ENCODE measurements at places on chromosomes 13 and 19.

GRCh38 chr13:47036294-47037008 is 139.6 kb upstream of the HTR2A start:
- no peak for DNase-seq

DNA sequence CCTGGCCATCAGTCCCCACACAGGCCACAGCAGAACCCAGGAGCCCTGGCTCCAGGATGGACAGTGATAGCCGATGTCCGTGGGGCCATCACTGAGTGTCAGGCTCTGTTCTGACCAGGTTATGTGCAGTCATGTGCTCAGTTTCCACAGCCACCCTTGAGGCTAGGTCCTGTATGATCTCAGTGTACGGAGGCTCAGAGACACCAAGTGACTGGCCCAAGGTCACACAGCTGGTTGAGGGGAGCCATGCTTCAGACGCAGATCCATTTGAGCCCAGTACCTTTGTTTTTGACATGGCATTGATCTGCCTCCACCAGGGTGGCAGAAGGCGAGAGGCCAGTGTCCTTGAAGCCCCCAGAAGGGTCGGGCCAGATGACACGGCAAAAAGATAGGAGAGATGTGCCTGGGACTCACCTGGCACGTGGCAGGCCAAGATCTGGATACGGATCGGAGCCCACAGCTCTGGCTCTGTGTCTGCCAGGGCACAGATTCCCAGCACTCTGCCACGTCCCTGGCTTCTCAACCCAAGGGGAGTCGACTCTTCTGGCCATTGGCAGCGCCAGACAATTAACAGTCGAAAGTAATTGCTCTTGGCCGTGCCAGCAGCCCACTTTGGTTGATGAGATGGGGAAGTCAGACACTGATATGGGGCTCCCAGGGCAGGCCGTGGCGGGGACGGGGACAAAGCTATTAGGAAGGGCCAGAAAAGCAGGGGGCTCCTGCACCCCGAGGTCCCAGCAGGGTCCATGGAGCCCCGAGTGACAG is 15.6 kb downstream of the EVI5L start:
- DNase-seq, result no peak

- DNase-seq, result no peak
Measured at GRCh38 chr19:17398902-17399527, 5.0 kb upstream of the CCDC194 start.

DNA sequence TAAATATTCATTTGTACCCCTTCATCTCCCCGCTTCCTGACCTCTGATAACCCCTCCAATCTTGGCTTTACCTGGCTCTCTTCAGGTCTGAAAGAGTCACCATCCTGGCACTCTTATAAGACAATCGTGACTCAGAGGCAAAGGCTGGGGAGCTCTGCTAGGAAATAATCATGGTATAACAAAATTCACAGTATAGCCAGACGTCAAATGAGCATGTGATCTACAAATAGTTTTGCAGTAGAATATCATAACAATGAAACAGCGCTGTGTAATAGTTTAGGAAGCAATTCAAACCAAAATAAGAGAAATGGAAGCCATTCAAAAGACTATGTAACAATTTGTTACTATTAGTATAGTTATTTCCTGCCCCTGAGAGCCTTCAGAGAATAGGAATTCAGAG is 34.2 kb downstream of the RXFP2 start:
- DNase-seq, result no peak

- no peak for DNase-seq
Measured at GRCh38 chr13:113862191-113862930, 1.5 kb downstream of the GAS6 start.

DNA sequence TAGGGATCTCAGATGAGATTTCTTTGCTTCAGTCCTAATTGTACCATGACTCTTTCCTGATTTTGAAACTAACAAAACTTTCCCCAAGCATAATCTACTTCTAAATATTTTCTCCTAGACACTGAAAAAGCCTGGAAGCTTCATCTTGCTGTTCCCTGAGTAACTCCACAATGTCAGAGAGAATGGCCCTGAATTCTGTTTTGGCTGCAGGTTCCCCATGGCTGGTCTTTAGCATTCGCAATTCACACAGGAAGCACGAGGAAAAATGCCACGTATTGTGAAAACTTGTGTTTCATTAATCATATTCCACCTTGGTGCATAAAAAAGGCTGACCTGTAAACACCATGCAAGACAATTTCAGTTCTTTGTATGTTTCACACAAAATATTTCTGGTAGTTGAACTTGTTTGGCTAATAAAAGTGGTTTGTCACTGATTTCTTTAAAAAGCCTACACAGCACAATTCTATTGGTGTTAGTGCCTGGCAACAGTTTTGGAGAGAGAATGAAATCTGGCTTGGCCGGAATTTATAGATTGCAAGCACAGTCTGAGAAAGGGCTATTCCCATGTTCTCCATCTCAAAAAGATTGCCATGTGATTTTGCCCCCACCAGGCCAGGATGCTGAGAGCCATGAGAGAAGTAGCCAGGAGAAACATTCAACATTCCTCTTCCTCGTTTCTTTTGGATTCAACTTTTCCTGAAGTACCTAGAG is 367.1 kb downstream of the NDFIP2 start:
- DNase-seq, result no peak

- DNase-seq, result no peak
Measured at GRCh38 chr19:3151563-3152418, 16.0 kb downstream of the GNA15 start.

DNA sequence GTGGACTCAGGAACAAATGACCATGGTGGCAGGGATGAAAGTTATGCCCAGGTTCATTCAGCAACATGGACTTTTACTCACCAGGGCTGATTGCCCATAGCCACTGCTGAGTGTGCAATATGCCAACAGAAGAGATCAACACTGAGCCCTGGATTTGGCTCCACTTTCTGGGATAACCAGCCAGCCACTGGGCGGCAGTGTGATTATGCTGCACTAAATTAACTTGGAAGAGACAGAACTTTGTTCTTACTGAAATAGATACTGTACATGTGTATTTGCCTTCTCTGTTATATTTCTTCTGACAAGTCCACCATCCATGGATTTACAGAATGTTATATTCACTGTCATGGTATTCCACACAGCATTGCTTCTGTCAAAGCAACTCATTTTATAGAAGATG is 257.4 kb downstream of the TDRD3 start:
- DNase-seq, result no peak

GRCh38 chr13:46641274-46642081 is 88.5 kb downstream of the LRCH1 start:
- DNase-seq, result no peak

GRCh38 chr13:33231339-33231738 is 54.2 kb downstream of the STARD13 start:
- DNase-seq, result no peak

GRCh38 chr13:100131863-100132574 is 43.1 kb downstream of the PCCA start:
- no peak for DNase-seq

- DNase-seq, result no peak
Measured at GRCh38 chr13:97757807-97758206, 195.7 kb upstream of the IPO5 start.

DNA sequence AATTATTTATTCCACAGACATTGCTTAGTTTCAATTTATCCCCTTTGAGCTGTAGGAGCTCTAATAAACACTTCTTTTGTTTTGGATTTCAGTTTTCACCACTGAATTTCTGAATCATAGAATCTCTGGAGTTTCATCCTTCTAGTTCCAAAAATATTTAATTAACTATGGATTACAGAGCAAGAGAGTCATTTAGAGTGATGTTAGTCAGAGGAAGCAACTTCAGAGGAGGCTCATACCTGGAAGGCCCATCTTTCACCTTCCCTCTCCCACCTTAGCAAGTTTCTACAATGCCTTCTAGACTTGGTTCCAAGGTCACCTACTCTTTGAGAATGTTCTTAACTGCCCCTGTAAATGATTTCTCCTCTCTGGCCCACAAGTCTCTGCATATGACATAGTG is 353.2 kb downstream of the SPRY2 start:
- no peak for DNase-seq

GRCh38 chr13:25678398-25678797 is 306.6 kb downstream of the ATP8A2 start:
- no peak for DNase-seq

GRCh38 chr19:34317311-34317927 is 47.6 kb upstream of the GPI start:
- no peak for DNase-seq

DNA sequence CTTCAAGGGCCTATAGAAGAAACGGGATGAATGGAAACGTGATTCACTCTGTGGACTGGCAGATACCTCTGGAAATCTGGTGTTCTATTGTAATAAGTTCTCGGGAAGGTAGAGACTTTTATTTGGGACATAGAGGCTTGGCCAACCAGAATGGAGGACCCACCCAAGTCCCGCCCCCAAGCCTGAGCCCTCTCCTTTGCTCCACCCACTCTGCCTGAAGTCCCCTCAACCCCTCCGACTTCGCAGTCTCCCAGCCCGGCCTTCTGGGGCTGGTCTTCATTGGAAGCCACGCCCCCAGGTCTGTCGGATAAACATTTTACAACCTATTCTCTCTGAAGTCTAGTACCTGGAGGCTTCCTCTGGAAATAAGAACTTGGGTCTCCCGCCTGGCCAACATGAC is 16.9 kb downstream of the FBXL12 start:
- DNase-seq, result no peak

- DNase-seq, result no peak
Measured at GRCh38 chr19:19578252-19578651, 40.2 kb downstream of the CILP2 start.

- no peak for DNase-seq
Measured at GRCh38 chr13:111467111-111467890, 146.9 kb downstream of the TEX29 start.

DNA sequence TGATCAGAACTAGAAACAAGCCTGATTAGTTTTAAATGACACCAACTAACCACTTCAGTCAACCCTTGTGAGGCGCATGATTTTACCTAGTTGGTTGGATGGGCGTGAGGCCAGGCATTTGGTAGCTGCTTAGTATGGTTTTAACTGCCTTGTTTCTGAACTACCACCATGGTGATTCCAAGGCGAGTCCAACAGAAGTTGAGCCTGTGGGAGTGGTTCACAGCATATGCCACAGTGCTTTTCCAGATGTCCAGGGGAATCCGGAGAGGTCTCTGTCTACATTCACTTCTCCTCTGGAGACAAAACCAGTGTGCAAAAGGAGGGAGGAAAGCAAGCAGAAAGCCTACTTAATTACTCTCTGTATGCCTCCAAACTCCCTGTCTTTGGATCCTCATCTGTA is 524.1 kb downstream of the GPC6 start:
- no peak for DNase-seq

DNA sequence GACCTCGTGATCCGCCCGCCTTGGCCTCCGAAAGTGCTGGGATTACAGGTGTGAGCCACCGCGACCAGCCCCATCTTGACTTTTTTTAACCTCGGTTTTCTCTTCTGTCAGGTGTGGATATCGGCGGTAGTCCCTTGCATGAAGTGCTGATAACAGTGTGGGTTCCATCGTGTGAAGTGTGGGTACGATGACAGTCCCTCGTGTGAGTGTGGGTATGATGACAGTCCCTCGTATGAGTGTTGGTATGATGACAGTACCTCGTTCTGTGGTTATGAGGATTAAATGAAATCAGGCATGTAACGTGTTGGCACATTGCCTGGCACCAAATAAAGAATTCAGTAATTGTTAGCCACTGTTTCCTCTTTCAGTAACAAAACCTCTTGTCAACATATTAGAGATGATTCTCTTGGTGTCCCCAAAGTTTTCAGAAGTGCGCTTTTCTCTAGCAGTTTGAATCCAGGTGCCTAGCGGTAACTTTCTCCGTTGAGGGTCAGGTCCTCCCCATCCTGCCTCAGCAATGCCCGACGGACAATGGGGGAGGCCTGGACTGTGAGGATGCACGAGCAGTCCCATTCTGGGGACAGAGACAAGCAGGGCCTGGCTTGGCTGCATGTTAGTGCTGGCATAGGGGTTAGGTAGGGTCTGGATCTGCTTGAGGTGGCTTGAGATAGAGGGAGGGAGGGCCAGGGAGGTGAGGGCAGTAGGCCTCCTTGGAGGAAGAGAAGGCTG is 15.3 kb downstream of the GATAD2A start:
- no peak for DNase-seq

GRCh38 chr13:105847527-105848291 is 687.8 kb downstream of the EFNB2 start:
- no peak for DNase-seq

DNA sequence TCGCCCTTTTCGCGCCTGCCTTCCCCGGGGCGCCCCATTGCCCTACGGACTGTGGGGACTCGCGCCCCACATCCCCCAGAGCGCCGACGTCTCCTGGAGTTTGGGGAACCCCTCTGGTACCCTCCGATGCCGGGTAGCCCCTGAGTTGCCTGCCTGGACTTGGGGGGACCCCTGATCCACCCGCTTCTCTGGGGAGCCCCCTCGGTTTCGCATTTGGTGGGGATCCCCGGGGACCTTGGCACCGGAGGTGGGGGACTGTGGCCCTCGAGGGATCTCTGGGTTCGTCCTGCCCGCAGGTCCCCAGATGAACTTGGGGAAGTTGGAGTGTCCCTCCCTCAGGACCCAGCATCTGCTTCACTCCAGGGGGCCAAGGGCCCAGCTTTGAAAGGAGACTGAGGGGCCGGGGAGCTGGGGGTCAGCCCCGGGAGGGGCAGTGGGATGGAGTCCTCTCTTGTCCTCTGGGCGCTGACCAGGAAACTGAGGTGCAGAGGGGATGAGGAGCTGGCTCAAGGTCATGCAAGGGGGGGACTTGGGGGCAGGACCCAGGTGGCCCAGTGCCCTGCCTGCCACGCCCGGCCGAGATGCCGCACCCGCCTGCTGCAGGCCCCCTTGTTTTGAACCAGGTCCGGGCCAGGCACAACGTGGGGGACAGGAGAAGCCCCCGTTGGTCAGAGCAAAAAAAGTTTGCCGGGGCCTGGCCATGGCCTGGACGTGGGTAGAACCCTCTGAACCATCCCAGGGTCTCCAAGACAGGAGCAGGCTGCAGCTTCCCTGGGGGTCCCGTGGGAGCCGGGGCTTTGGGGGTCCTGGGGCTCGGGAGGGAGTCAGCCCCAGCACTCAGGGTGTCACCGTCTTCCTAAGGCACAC is 1.0 kb downstream of the EFNA2 start:
- no peak for DNase-seq

GRCh38 chr13:59488436-59488835 is 675.3 kb downstream of the DIAPH3 start:
- DNase-seq, result no peak

- no peak for DNase-seq
Measured at GRCh38 chr13:44278166-44278565, 95.5 kb upstream of the SERP2 start.

GRCh38 chr19:4582980-4583842 is 23.7 kb upstream of the SEMA6B start:
- no peak for DNase-seq

DNA sequence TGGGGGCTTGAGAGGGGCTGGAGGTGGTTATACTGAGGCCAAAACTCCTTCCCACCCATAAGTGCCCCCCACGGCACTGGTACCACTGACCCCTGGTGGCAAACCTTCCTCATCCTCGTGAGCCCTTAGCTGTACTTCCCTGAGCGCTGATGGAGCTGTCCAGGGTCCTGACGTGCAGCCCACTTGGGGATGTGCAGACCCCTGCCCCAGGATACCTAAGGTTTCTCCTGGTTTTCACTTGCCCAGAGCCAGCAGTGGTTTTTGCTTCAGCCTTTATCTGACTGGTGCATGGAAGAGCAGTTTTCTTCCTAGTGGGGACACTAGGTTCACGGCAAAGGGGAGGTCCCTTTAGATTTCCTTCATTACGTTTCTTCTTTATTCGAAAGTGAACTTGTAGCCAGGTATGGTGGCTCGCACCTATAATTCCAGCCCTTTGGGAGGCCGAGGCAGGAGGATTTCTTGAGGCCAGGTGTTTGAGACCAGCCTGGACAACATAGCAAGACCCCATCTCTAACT is 28.7 kb upstream of the KCTD15 start:
- no peak for DNase-seq

GRCh38 chr13:76796851-76797250 is 89.4 kb downstream of the KCTD12 start:
- DNase-seq, result no peak

- peak; percentile 11 for DNase-seq
Measured at GRCh38 chr13:34942732-34943435, 814 bp downstream of the NBEA start.
